ENCODE measurements at places on chromosomes 7 and 10.
A peak's percentile ranks its signal among the peaks of the same experiment; 100 is the strongest.

DNA sequence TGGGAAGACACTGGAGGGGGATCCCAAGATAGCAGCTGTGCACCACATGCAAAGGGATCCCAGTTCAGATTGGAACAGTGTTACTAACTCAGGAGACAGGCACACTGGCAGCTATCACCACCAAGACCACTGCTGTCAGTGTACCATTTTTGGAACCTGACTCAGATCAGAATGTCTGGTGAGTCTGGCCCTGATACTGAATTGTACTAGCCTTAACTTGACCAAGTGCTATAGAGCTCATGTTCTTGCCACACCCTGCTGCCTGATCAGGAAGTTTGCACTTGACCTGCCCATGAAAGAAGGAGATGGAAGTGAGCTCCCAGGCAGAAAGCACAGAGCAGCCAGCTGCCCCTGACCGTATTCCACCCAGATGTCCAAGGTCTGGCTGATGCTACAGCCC is 4.8 kb upstream of the PRRT4 start:
- no peak for DNase-seq

- no peak for DNase-seq
Observed at GRCh38 chr7:1742555-1743303, 72.7 kb downstream of the ELFN1 start.

DNA sequence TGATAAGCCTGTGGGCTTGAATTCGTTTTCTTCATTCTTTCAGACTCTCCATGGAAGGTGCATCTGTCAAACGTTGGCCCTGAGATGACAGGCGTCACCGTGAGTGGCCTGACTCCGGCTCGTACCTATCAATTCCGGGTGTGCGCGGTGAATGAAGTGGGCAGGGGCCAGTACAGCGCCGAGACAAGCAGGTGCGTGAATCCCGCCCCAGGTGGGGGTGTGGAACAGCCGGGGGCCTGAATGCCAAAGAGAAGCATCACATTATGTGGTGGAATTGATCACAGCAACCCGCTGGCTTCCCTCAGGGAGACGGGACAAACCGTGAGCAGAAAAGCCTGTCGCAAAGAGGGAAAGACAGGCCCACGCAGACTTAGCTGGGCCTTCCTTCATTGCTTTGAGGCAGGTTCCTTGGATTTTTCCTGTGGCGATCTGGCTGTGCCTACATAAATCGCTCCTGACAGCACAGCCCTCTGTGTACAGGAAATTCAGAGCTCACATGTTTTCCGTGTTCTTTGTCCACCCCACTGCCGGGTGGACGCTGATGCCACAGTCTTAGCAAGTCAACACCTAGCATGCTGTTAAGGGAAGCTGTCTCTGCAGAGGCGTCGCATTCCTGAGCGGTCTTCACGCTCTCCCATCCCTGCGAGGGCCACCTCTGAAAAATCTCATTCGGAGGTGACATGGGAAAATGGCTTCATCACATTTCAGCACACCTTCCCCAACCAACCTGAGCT is 671.0 kb upstream of the FOXK1 start:
- no peak for DNase-seq

- DNase-seq: no peak
Observed at GRCh38 chr7:23955145-23955544, 245.1 kb downstream of the STK31 start.

- no peak for DNase-seq
Observed at GRCh38 chr10:124918906-124919305, 23.0 kb upstream of the ZRANB1 start.

DNA sequence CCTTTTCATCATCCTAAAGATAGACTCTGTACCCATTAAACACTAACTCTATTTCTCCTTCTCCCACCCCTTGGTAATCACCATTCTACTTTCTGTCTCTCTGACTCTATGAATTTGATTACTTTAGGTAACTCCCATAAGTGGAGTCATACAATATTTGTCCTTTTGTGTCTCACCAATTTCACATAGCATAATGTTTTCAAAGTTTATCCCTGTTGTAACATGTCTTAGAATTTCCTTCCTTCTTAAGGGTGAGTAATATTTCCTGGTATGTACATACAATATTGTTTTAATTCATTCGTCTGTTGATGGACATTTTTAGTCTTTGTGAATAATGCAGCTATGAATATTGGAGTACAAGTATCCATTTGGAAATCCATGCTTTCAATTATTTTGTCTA is 50.9 kb upstream of the CDCA7L start:
- no peak for DNase-seq

DNA sequence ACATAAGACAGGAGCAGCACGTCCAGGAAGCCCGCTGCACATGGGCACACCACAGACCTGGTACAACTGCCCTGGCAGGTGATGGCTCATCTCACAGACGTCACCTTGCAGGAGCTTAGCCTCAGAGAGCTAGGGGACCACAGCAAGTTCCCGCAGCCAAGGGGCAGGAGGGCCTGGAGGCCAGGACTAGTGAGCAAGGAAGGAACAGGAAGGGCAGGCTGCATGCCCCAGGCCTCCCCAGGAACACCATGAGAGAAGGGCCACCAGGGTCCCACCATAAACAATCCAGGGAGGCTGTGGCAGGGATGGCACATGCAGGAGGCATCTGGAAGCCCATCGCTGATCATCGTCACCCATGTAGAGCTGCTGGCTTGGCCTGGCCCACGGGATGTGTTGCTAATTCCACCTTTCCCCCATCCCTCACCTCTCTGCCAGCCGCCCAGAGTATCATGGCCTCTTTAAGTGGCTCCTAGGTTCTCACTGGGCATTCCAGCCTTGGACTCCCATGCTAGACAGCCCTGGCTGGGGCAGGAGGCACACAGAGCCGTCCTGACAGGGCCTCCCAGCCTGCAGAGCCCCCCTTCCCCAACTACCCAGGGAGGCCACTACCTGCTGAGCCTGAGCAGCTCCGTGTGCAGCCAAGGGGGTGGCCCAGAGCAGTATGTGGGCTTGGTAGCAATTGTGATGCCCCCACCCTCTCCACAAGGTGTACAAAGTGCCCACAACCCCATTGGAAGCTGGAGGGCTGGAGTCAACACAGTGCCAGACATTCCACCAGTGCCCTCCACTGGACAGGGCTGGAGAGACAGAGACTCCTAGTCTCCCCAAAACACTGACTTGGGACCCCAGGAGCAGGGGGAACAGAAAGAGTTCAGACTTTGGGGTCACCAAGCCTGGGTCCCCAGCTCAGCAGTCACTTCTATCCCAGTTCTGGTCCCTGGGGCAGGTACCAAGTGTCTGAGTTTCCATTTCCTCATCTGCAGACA is 35.5 kb downstream of the GRID1 start:
- DNase-seq: no peak

DNA sequence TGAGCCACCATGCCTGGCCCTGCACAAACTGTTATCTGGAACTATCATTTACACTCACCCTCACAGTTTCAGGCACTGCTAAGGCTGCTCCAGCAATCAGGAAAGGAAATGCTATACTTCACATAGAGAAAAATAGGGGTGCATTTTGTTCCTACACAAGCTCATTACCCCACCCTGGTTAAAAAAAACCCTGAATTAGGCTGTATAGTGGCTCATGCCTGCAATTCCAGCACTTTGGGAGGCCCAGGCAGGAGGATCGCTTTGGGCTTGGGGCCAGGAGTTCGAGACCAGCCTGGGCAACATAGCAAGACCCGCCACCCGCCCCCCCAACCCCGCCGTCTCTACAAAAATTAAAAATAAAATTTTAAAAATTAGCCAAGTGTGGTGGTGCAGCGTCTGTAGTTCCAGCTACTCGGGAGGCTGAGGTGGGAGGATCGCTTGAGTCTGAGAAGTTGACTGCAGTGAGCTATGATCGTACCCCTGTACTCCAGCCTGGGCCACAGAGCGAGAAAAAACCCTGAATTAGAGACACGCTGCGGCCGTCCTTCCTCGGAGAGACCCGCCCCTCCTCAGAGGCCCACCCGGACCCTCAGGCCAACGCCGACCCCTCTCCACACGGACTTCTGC is 539 bp downstream of the PTCD1 start:
- DNase-seq: no peak

GRCh38 chr10:37816290-37816689 is 41.1 kb downstream of the ZNF248 start:
- no peak for DNase-seq

DNA sequence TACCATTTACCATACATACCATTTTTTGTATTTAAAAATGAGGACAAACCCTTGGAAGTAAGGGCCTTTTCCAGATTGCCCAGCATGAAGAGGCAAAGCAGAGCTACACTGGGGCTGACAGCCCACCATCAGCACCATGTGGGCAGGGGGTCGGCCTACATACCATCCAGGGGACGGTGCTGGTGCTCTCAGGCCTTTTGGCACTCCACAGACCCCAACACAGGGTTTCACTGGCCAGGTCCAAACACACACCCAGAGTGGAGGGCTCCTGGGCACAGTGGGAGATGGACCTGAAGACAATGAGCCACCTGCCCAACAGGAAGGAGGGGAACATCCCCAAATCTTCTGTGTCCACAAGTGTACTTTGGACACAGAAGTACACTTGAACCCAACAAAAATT is 69.2 kb upstream of the CAMK2B start:
- DNase-seq: no peak

- no peak for DNase-seq
Observed at GRCh38 chr10:91043173-91043910, 122.5 kb upstream of the ANKRD1 start.

GRCh38 chr10:13038391-13038790 is 36.9 kb upstream of the CCDC3 start:
- DNase-seq: no peak

DNA sequence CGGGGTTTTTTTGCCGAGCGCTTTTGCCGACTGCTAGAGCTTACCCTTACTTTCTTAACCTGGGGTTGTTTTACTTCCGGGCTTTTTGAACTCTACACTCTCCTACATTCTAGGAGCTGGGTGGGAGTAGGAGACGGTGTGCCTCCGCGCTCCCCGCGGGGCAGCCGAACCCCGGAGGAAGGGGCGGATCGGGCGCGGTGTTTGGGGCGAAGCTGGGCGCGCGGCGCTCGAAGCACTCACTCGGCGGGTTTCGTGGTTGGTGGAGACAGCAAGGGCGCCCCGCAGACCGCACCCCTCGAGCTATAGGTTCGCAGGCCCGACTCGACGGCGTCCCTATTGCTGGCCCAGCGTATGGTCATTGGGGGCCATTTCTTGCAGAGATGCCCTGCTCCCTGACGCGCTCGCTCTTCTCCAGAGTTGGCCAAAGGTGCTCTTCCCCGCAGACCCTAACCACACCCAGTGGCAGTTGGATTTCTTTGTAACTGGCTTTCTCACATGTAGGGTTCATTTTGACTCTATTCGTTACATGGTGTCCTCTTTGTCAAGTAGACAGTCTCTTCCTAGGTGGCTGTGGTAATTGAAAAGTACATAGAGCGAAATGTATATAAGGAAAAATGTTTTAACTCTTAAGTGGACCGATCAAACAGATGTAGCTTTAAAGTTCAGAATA is 364 bp downstream of the ZNF518A start:
- DNase-seq: peak; percentile 30

- no peak for DNase-seq
Observed at GRCh38 chr10:18157881-18158280, 17.7 kb downstream of the CACNB2 start.

GRCh38 chr10:132036153-132036886 is 29.4 kb upstream of the JAKMIP3 start:
- no peak for DNase-seq

All from nucleus accumbens (tissue), 56 donors.